ENCODE measurements at places on chromosomes 7 and 10.

GRCh38 chr10:8216893-8217292, 162.4 kb downstream of the GATA3 start:
- DNase-seq: no peak

- DNase-seq: no peak
These were observed 65.5 kb downstream of the BPGM start for GRCh38 chr7:134712196-134712595.

DNA sequence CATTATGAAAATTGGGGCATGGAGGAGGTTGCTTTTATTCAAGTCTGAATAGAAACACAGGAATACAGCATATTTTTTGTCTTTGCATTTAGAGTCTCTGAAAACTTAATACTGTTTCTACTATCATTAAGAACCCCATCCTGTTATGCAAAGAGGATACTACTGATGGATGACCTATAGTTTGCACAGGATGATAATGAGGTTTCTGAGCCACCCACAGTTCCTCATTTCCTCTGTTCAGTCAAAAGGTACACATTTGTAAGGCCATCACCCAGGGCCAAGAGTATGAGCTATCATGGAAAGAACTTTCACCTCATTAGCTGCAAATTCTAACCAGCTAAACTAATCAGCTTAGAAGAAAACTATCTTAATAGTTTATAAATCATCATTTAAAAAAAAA, 213.0 kb upstream of the CHRM2 start:
- DNase-seq: no peak

- DNase-seq: no peak
These were observed 541.3 kb downstream of the LRMDA start for GRCh38 chr10:75972491-75973276.

DNA sequence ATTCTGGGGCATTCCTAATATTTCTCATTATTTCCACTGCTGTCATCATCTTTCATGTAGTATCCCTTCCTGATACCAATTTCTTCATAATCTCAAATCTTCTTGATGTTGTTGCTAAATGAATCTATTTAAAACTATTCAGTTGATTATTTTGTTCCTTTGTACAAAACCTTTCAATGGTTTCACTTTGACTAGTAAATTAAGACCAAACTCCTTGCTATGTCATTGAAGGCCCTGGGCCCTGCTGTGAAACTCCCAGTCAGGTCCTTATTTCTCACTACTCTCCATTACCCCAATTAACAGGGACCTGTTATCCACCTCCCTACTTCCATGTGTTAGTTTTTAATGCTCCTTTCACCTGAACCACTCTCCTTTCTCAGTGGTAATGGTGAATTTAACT, 97.0 kb downstream of the CTTNBP2 start:
- no peak for DNase-seq

DNA sequence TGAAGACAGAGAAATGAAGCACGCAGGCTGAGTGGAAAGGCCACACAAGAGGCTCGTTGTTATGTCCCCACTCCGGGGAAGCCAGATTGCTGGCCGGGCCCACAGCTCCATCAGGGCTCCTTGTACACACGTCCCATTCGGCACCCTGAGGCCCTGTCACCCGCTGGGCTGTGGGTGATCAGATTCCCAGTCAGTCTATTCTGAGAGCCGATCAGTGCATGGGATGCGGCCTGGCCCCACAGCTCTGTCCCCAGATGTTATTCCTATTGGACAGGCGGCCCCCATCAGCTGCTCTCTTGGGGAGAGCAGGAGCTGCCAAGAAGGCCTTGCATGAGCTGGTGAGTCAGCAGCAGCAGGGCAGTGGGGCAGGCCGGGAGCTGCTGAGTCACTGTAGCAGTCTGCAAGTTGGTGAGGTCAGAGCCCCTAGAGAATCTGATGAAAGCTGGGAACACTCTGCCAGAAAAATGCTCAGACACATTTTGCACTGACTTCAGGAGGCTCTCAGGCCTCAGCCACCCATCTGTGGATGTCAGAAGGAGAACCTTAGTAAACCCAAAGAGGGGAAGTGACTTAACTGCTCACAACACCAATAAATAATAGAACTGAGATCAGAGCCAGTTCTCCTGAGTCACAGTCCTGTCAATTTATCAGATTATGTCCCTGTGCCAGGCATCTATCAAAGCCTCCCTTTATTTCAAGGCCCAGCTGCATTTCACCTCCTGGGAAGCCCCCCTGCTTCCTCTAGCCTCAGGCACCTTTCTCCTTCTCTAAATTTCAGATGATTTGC, 9.4 kb upstream of the PSAP start:
- DNase-seq: peak; percentile 52

DNA sequence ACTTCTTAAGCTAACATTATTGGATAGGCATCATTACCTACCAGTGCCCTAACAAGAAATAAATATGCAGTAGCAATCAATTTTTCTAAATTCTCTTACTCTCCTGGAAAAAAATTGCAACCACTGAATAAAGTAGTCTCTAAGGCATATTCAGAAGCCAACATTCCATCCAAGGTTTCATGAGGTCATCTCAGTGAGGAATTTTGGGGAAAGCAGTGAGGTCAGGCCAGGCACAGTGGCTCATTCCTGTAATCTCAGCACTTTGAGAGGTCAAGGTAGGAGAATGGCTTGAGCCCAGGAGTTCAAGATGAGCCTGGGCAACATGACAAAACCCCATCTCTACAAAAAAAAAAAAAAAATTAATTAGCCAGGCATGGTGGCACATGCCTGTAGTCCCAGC, 75.9 kb upstream of the GHITM start:
- no peak for DNase-seq

- no peak for DNase-seq
These were observed 259.3 kb downstream of the TRIL start for GRCh38 chr7:28698840-28699239.

- DNase-seq: no peak
These were observed 78.9 kb upstream of the SMIM30 start for GRCh38 chr7:113197274-113197673.

GRCh38 chr7:87058744-87059524, 520 bp downstream of the ELAPOR2 start:
- peak; percentile 21 for DNase-seq

DNA sequence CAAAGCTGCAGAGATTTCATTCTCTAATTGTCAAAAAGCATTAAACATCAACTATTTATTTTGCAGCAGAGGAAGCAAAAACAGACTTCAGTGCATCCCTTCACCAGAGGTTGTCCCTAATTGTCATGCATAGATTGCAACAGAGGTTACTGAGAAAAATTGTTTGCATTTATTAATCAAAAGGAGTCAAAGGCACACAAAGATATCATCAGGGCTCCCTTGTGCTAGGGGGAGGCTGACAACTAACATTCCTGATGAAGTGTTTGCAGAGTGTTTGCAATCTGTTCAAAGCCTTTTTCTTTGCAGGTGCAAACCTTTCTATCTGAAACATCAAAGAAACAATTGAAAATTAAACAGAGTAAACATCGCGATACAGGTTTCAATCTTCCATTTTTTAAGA, 227.5 kb downstream of the TEX36 start:
- no peak for DNase-seq

DNA sequence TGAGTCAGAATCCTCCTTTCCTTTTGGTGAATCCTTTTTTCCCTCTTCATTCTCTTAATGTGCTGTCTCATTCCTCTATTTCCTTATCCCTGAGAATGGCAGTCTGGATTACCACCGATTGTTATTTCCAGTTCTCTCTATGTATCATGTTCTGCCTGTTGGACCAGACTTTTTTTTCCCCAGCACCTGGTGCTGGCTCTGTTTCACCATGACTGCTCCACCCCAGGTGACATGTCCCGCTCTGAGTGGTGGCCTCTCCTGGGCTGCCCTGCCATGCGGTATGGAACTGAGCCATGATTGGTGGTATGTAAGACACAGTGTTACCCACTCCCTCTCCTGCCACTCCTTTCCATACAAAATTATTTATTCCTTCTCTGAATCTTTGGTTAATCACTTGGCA, 399.9 kb downstream of the GATA3 start:
- no peak for DNase-seq

GRCh38 chr7:103528152-103528551, 82.1 kb upstream of the SLC26A5 start:
- DNase-seq: no peak

DNA sequence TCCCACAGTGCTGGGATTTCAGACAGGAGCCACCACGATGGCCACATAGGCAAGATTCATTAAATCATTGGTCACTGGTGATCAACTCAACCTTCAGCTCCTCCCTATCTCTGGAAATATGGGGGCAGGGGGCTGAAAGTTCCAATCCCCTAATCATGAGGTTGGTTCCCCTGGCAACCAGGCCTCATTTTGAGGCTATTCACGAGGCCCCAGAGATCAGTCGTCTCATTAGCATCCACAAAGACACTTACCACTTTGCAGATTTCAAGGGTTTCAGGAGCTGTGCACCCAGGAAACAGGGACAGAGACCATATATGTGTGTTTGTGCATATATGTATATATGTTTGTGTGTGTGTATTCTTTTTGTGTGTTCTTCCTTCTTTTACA, 7.7 kb upstream of the GUSB start:
- DNase-seq: no peak

GRCh38 chr7:151174246-151175046, 7.0 kb upstream of the GBX1 start:
- peak; percentile 39 for DNase-seq

DNA sequence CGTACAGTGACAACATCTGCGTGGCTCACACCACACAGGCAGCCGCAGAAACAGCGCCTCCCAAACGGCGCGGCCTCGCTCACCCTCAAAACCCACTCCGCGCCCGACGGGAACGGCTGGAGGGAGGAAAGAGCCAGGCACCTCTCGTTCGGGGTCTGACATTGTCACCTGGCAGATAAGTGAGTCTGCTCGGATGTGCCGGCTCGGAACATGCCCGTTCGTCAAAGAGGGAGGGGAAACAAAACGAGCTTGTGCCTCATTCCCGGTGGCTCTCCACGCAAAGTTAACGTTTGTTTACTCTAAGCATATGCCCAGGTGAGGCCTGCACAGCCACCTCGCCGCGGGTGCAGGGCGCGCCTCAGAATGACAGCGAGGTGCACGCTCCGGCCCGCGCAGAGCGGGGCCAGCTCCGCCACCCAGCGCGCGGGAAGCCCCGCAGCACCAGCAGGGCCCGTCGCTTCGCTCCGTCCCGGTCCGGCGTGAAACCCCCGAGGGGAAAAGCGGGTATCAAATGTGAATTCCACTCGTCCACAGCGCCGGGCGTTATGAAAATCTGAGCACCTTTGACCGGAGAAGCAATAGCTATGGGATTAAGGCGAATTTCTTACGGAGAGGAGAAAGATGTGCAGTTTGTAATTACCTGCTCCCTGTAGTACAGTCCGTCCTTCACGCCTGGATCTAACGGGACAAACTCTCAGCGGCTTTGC, 13.1 kb downstream of the CNPY1 start:
- DNase-seq: peak; percentile 18

DNA sequence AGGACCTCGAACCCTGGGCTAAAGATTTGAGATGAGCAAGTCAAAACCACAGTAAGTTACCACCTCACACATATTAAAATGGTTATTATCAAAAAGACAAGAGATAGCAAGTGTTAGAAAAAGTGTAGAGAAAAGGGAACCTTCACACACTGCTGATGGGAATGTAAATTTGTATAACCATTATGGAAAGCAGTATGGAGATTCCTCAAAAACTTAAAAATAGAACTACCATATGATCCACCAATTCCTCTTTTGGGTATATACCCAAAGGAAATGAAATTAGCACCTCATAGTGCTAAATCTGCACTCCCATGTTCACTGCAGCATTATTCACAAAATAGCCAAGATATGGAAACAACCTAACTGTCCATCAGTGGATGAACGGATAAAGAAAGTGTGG, 20.8 kb upstream of the FRA10AC1 start:
- no peak for DNase-seq

DNA sequence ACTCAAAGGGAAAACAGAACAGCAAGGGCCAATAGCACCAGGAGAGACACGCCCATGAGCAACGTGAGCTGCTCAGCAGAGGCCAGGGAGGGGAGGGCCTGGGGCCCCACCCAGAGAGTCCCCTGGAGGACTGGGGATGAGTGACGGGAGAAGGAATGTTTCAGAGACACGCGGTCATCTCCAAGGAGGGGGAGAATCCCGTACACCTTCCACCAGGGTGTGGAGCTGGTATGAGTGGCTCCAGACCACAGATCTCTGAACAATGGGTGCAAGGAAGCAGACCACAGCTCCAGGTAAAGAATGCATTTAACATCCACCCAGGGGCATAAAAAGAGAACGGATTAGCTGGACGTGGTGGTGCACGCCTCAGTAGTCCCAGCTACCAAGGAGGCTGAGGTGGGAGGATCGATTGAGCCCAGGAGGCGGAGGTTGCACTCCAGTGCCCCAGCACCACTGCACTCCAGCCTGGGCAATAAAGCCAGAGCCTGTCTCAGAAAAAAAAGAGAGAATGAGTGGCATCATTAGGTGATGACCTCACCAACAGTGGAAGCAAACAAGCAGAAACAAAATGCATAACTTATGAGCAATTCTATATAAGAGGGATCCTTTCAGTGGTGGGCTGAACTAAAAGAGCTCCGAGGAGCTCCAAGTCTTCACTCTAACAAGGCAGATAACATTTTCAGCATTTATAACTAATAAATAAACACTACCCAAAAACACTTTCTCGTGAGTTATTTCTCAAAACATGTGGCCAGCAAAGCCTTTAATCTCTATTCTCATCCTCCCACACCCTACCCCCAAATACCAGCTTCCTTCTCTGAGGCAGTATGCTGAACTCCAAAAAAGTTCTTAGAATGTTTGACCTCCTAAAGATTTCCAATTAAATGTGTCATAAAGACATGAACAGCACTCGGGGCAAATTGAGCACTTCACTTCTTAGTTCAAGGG, 12.5 kb downstream of the PSAP start:
- DNase-seq: no peak

DNA sequence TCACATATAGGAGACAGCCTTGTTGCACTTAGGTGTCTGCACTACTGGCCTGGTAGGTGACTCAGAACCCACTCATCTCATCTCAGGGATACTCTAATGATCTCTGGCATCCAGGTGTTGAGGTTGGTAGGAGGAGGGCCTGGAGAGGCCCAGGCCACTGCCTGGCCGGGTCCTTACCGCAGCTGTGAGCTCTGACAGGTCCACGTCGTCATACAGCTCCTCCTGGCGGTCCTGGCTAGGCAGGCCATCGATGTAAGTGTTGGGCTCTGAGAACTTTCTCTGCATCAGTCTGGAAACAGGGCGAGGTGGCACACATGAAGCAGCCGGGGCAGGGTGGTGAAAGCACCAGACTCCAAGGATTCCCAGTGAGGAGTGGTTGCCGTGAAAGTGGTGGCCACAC, 62.1 kb downstream of the VWA2 start:
- no peak for DNase-seq

GRCh38 chr10:129491123-129491734, 24.2 kb downstream of the MGMT start:
- no peak for DNase-seq

DNA sequence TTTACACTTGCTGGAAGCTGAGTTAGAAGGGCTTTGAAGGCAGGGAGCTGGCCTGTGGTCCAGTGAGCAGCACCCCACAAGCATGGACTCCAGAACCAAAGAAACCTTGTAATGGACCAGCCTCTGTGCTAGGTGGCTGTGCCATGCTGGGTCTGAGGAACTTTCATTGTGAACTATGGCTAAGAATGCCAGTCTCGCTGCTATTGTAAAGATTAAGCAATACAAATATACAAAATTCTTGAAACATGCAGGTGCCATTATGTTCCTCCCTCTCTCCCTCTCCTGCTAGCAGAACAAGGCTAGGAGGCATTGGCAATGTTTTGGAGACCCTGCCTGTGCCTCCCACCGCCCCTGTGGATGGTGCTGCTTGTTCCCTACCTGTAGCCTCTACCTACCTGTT, 105.0 kb downstream of the PKD1L1 start:
- DNase-seq: no peak
